Stimulated activated CD4-positive, alpha-beta T cell treated with anti-CD3 and anti-CD28 coated beads, Interleukin-1b, Interleukin-23, amount 100 ng/mL, for 4 hours (primary cell): ENCODE measurements at places on chromosomes 12 and 14.

- no peak for DNase-seq
Measured at GRCh38 chr12:63935361-63935760, 90.9 kb downstream of the SRGAP1 start.

DNA sequence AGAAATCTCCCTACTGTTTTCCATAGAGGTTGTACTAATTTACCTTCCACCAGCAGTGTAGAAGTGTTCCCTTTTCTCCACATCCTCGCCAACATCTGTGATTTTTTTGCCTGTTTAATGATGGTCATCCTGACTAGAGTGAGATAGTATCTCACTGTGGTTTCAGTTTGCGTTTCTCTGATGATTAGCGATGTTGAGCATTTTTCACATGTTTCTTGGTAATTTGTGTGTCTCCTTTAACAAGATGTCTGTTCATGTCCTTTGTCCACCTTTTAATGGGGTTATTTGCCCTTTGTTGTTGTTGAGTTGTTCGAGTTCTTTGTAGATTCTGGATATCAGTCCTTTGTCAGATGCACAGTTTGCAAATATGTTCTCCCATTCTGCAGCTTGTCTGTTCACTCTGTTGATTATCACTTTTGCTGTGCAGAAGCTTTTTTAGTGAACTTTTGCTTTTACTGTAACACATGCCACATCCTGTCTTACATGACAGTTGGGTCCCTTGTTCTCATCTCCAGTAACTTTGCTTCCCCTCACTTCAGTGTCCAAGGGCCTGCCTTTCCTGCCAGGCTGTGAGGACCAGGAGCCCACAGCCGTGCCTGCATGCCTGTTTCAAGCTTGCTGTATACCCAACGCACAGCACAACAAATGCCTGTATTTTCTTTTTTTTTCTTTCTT is 64.9 kb downstream of the SPRING1 start:
- no peak for DNase-seq

GRCh38 chr12:90947869-90948268 is 7.1 kb downstream of the CCER1 start:
- DNase-seq: no peak

DNA sequence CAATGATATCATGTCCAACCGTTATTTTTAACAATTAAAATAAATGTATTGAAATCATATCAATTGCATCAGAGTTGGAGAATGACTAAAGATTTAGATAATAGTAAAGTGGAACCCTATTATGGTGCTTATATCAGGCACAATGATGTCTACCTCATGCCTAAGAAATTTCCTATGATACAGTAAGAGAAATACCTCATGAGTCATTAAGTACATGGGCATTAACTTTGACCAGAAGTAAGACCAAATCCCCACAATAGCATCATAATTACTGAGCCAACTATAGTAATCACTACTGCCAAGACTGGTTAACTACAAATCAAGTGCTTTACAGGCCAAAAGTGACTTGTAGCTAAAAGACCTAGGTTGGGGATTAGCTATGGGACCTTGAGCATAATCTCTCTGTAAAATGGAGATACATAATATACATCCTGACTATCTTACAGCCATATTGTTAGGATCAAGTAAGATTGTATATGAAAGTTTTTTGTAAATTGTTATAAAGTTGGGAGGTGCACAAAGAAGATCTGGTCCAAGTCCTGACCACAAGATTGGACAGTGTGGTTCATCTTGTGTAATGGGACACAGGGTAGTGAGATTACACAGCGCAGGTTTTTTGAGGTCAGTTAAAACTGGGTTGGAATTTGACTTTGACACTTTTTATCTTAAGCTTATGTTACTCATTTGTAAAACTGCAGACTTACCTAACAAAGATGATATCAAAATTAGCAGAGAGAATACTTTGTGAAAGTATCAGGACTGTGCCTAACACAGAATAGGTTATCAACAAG is 60.5 kb downstream of the ERGIC2 start:
- DNase-seq: no peak

GRCh38 chr14:89973234-89973823 is 17.6 kb downstream of the TDP1 start:
- DNase-seq: peak; percentile 27

DNA sequence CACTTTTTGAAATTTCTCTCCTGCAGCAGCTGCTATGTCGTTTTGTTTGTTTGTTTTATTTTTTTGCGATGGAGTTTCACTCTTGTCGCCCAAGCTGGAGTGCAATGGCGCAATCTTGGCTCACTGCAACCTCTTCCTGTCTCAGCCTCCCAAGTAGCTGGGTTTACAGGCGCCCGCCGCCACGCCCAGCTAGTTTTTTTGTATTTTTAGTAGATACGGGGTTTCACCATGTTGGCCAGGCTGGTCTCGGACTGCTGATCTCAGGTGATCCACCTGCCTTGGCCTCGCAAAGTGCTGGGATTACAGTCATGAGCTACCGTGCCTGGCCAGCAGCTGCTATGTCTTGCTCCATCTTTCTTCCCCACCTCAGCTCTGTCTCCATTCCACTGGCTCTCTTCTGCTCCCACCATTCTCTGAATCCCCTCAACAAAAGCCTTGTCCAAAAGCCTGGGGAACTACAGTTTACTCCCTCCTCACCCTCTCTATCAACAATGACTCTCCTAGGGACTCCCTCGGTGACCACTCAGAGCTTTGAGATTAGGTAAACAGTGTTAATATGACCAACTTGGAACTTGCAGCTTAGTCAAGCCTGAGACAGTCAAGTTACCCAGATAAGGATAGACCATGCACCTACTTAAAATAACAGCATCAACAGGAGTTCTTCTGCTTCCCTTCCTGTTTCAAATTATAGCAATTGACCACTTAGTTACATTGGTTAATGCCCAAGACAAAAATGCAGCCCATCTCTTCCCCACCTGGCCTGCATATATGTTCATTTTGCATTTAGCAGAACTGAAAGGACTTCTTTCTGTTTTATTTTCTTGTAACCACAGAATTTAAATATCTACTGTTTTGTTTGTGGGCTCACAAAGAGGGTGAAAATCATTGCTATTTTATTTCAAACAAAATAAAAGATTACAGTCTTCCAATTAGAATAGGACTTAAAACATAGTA is 189.0 kb upstream of the AMIGO2 start:
- no peak for DNase-seq

- DNase-seq: peak; percentile 46
Measured at GRCh38 chr12:11822081-11822834, 172.8 kb downstream of the ETV6 start.

DNA sequence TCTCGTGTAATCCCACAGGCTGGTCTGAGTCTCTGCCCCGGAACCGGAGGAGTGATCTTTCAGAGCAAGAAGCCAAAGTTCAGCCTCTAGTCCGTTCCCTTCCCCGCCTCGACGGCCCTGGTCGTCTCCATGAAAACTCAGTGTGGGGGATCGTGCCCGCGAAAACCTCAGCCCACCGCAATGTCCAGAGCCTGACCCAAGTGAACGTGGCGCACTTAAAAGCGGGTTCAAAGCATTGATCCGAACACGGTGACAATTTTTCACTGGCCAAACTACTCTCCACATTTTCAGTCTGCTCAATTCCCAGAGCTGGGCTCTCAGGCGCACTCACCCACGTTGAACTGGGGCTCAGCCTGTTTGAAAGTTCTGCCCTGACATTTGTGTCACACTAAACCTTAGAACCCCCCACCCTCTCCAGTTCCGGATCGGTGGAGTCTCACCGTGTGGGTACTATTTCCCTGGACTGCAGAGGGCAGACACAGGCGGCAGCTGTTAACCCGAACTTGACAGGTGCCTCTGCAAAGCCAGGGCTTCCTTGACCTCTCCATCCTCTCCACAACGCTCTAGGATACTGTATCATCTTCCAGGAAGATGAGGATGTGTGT is 886 bp upstream of the PRICKLE1 start:
- no peak for DNase-seq

DNA sequence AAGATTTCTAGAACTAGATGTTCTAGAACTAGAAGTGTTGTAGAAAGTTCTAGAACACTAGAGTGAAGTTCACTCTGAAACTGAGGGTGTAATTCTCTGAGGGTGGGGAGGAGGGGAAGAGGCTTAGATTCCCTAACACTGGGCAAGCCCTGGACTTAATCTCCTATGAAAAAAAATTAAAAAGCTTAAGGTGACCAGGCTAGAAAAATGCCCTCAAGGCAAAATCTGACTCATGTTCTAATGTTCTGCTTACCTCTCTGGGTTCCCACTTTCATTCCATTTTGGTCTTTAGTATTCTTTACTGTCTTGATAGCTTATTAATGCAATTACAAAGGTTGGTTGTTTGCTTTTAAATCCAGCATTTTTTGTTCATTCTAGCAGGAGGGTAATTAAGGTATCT is 101.5 kb downstream of the KICS2 start:
- DNase-seq: no peak

DNA sequence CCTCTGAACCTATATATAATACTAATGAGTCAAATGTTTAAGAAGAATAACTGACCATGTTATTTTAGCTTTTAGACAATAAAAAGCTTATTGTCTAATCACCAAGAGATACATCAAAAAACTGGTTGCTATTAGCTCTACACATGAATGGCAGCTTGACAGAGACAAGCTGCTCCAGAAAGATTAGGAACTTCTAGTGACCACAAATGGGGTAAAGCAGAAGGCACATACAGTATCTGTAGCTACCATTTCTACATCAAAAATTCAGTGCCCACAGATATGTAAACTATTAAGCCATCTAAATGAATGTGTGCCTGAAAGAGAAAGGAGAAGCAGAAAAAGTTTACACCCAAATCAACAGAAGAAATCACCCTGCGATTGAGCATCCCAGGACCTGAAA is 2.4 kb downstream of the AREL1 start:
- no peak for DNase-seq

DNA sequence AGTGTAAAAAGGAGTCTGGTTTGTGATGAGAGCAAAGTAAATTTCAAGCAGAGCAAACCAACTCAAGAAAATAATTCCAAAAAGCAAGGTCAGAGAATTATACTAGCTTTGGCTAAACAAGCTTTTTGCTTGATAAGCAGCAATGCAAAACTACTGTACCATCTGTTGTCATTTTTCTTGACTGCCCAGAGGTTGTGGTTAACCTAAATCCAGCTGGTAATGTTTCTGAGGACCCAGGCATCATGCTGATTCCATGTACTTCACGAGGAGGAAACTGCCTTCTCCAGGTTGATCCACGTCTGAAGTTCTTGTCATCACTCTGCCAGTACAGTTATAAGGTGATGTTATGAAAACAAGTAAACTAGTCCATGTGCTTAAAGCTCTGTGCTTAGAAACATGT is 185.2 kb downstream of the ACSS3 start:
- DNase-seq: no peak

DNA sequence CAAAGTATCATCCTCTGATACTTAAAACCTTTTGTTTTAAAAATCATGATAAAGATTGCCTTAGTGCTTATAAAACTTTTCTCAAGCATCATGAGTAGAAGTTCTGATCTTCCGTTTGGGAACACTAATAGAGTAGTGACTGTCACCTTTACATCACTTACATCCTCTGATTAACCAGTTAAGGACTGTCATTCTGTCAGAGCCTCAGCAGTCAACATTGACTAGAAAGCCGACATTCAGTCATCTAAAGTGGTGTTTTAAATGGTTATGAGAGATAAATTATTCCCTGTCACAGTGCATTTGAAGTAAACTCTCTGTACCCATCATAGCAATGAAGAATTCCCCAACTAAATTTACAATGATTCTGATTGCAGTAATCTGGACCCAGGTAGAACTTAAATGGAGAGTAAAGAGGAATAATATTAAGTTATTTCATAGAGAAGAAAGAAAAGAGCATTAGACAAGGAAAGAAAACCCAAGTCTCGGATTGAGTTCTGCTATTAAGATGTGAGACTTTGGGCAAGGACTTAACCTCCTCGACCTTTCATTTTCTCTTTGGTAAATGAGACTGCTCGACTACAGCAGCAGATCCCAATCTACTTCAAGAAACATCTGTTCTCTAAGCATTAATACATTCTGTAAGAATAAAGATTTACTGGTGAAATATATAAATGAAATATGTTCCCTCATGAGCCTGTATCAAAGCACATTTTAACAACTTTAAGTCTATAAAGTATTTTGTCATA is 563.9 kb upstream of the LMO3 start:
- DNase-seq: no peak

GRCh38 chr12:19220852-19221466 is 91.4 kb downstream of the PLEKHA5 start:
- no peak for DNase-seq

GRCh38 chr12:115140981-115141655 is 457.1 kb upstream of the TBX3 start:
- DNase-seq: no peak

DNA sequence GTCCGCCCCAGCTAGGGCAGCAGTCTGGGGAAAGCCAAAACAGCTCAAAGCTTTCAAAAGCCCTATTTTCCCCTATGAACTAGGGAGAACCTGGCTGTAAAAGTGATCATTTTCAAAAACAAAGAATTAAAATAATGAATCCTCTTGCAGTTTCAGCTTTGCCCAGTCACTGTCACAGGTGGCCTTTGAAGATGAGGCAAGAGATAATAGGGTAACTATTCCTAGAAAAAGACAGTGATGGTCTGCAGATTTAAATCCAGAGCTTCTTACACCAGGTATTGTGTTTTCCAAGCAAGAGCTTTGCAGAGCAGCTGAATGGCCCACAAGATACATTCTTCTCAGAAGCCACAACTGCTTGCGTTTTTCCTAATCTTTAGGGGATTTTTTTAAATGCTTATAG is 80.2 kb upstream of the NUDT4 start:
- DNase-seq: no peak

GRCh38 chr14:97428808-97429440 is 631.7 kb downstream of the VRK1 start:
- DNase-seq: no peak

GRCh38 chr14:66345986-66346385 is 140.2 kb upstream of the CCDC196 start:
- DNase-seq: no peak

GRCh38 chr12:20205854-20206253 is 162.5 kb upstream of the PDE3A start:
- no peak for DNase-seq

- DNase-seq: no peak
Measured at GRCh38 chr14:92747701-92748258, 647 bp downstream of the LGMN start.

- DNase-seq: no peak
Measured at GRCh38 chr14:60134702-60135101, 30.5 kb downstream of the DHRS7 start.

- no peak for DNase-seq
Measured at GRCh38 chr12:95653771-95654546, 102.7 kb upstream of the USP44 start.

DNA sequence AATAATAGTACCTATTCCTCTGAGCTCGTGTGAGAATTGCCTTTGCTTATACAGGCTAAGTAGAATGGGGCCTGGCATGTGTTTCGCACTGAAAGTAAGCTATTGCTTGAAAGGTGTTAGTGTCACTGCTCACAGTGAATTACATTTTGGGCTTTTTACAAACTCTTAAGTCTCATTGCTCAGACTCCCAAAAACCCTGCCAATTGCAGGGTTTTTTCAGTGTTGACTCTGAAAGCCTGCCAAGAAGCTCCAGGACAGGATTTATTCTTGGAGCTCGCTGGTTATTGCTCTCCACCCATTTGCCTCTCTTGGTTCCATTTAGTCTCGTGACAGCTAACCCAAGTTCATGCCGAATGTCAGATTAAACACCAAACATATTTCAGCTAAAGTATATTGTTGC is 39.8 kb downstream of the NOPCHAP1 start:
- no peak for DNase-seq

GRCh38 chr14:77106666-77107065 is 8.6 kb downstream of the CIPC start:
- no peak for DNase-seq
